ENCODE measurements at places on chromosomes 4 and X.

- no peak for DNase-seq
Measured at GRCh38 chr4:32145987-32146386, 1425.8 kb downstream of the PCDH7 start.

DNA sequence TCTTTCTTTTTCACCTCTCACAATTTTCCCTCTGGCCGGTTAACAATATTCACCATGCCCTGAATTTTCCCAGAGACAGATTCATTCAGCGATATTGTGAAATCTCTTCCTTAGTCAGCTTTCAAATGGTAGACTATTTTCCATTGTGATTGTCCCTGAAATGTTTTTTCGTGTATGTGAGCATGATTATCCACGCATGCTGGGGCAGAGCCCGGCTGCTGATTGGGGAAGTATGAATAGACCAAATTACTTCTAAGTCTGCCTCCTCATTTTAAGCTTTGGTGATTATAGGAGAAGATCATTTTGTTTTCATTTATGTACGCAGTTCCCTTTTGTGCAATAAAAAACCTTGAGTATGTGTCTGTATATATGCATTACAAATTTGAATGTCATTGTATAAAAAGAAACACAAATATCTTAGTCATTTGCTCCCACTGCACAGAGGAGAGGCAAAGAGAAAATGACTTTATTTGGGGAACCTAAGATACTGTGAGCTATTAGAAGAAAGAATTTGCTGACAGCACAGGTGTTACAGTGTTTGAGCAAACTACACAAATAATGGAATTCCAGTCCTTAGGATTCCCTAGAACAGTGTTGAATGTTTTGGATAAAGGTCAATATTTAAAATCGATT is 11.3 kb downstream of the DTHD1 start:
- DNase-seq, result no peak

- DNase-seq, result no peak
Measured at GRCh38 chr4:25818371-25818871, 44.4 kb downstream of the SEL1L3 start.

DNA sequence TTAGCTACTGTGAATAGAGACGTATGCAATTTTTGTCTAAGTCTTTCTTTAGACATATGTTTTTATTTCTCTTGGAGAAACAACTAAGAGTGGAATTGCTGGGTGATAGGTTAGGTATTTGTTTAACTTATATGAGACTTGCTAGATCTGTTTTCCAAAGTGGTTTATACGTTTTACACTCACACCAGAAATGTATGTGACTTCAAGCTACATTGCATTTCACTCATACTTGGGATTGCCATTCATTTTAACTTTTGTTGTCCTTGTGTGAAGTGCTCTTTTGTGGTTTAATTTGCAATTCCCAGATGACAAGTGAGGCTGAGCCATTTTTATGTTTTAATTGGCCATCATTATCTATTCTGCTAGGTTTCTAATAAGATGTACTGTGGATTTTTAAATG is 817.2 kb downstream of the GLUD2 start:
- DNase-seq, result no peak

DNA sequence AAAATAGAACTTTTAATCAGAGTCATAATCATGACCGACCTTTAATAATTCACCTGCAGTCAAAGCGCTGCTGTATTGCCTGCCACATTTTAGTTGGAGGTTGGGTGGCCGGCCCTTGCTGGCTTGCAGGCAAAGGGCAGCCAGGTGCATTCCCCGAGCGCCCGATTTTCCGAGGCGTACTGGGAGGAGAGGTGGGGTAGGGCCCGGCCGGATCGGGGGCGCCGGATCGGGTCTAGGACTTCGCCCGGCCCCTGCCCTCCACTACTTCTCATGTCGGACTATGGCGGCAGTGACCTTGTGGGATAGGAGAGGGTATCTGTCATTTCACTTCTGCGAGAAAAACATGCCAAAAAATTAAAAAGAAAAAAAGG is 2.5 kb upstream of the RS1 start:
- no peak for DNase-seq

DNA sequence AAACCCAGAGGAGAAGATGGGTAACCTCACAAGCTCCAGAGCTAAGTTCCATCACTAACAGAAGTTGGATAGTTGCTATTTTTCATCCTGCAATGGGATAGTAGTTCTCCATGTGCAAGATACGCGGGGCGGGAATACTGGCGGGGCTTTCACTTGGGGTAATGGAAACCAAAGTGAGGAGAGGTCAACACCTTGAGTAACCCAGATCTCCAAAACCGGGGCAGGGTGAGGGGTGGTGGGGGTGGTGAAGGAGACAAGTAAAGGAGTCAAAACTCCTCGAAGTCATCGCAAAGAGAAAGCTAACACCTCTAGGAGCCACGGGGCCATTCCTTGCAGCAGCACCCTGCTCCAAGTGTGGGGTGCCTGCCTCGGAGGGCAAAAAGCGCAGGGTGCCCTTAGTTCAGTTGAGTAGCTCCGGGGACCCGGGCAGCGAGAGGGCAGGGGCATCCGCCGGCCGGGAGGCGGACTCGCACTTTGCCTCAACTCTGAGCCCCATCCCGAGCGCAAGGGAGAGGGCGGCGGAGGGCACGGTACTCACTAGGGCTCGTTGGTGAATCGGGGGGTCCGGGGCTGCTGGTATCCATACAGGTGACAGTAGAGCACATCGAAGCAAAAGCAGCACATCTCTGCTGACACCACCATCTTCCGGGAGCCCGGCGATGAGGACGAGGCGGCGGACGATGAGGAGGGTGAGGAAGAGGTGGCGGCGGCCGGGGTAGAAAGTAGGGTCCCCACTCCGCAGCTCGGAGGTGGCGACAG is 645 bp downstream of the AMMECR1 start:
- DNase-seq, result no peak

DNA sequence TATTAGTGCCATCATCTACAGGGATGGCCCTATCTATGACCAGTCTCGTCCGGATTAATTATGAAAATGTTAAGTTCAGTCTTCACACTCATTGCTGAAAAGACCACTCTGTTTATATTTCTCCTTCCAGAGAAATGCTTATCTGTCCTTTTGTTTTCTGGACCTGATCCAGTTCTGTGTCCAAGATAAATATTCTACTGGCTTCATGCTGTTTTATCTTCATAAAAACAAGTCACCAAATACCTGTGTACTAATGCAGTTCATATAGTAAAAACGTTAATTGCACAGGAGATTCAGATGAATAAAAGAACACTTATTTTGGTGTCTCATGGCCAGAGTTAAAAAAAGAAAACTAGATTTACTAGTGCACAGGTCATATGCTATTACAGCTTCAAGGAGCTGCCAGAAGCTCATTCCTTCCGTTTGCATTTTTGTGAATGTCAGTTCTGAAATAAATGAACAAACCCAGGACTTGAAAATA is 17.3 kb downstream of the FNIP2 start:
- no peak for DNase-seq

- no peak for DNase-seq
Measured at GRCh38 chr4:158722291-158722916, 792 bp downstream of the PPID start.

DNA sequence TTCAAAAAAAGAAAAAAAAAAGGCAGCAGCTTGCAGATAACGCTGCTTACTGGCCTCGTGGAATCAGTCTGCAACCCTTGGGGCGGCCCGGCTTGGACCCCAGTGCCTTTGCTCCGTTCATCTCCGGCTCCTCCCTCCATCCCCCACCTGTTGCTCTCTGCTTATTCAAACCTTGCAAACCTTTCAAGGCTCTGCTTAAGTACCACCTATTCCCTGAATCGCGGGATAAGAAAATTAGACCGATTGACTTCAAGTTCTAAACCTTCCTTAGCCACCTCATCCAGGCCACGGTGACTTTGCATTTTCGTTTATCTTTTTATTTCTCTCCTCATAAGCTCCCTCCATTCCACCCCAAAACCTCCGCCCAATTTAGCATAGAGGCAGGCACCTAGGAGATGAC is 1.4 kb upstream of the PHKA1 start:
- DNase-seq, result no peak

GRCh38 chr4:856225-856901 is 30.4 kb upstream of the CPLX1 start:
- DNase-seq, result no peak

GRCh38 chr4:7770224-7771050 is 169.2 kb downstream of the AFAP1 start:
- no peak for DNase-seq

- DNase-seq, result no peak
Measured at GRCh38 chr4:145525291-145525740, 43.7 kb downstream of the SMAD1 start.

- no peak for DNase-seq
Measured at GRCh38 chr4:32485956-32486355, 1765.8 kb downstream of the PCDH7 start.

- DNase-seq, result no peak
Measured at GRCh38 chr4:1400191-1400805, 5.9 kb downstream of the NKX1-1 start.

DNA sequence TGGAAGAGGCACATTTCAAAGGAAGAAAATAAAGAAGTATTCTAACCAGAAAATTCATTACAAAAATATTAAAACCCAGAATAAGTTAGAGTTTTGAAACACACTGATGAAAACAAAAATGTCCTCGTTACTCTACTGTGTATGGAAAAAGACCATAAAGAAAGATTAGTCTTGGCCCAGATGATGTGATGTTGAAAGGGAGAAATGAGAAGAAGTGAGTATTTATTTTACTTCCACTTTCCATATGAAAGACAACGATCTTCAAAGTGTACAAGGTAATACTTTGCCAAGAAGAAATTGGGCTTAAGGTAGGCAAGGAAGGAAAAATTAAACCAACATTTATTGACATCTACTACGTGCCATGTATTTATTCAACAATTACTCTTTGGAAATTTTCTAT is 48.6 kb upstream of the EMCN start:
- no peak for DNase-seq

DNA sequence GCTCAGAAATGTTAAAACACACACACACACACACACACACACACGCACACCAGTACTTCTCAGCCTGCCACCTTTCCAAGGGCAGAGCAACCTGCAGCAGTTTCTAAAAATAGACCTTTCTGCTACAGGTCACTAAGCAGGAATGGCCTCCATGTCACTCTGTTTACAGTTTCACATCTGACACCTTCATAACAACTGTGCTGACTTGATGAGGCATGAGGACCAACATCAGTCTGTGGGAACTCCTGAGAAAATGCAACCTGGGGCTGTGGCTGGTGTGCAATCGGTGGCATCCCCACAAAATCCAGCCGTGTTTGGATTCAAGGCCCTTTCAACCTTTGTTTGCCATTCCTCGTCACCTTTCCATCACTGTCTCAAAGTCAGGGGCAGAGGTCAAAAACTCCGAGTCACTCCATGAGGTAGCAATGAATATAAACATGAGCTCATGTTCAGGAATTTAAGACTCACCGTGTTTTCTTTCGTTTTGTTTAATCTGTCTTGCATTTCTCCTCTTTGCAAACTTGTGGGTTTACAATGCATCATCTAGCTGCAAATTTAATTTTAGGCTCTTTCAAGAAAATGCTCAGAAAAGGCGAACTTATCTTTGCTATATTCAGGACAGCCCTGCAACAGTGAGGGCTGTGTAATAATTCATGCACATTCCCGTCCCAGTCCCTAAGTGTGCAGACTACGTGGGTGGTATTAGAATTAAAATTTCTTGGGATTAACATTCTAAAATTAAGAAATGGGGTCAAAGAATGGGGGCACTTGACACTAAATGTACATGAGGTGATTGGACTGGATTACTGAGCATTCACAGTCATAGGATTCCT is 135.3 kb downstream of the SHROOM3 start:
- no peak for DNase-seq

GRCh38 chr4:146210890-146211289 is 3.4 kb upstream of the REELD1 start:
- DNase-seq, result no peak

GRCh38 chr4:117157360-117157759 is 72.0 kb upstream of the TRAM1L1 start:
- no peak for DNase-seq

DNA sequence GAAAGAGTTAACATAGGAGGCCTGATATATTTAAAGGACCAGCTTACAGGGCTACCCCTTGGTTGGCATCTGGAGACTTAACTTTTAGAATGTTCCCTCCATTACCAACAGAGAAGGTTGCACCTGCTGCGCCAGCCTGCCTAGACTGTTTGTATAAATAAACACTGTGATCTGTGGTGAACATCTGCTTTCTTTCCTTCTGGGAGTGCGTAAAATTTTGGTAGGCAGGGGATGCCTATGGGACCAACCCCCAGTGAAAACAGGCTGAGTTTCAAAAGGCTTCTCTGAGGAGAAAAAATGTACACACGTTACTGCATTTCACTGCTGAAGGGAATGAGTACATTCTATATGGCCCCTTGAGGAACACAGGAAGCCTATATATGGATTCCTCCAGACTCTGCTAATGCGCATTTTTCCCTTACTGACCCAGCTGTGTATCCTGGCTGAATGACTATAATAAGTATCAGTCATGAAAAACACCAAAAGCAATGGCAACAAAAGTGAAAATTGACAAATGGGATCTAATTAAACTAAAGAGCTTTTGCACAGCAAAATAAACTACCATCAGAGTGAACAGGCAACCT is 13.8 kb downstream of the CENPC start:
- DNase-seq, result no peak

GRCh38 chrX:46850771-46851170 is 13.9 kb downstream of the RP2 start:
- no peak for DNase-seq

DNA sequence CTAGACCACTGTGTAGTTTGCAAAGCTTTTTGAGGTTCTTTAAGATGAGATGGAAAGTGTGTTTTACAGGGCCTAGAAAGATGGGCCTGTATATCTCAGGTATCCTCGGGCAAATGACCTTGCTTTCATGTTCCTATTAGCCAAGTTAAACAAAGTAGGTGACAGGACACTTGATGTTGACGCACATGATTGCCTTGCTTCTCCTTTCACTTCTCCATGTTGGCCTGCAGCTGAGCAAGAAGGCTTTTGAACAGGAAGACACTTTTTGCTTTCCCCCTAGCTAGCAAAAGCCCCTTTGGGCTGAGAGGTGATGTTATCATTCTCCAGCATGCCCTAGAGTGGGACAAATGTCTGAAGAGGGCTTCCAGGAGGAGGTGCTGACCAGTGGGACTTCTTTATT is 202.1 kb downstream of the GPC3 start:
- no peak for DNase-seq

DNA sequence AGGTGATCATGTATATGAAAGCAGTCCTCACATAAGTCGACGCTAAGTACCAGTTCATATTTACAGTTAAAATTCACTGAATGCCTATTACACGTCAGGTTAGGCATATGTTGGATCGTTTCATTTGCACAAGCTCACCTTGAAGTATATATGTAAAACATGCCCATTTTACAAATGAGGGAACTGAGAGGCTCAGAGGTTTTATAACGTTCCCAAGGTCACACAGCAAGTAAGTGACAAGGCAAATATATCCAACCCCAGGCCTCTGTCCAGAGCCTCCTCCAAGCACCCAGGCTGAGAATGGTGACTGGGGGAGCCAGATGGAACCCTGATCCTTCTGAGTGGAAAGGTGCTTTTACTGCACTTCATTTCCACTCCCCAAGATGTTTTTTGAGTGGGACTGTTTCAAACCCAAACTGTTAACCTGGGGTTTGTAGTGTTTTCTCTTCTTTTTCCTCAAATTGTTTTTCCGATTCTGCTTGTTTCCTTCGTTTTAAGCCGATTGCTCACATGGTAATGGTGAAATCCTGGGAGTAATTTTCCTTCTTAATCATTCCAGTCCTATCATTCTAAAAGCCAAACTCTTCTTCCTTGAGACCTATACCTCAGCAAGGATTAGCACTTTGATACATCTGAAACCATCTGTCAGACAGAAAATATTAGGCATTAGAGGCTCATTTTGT is 791 bp downstream of the SMIM20 start:
- DNase-seq, result no peak

GRCh38 chr4:127788517-127788916 is 6.4 kb downstream of the HSPA4L start:
- DNase-seq, result no peak
